ENCODE measurements at places on chromosomes 3 and 15.

DNA sequence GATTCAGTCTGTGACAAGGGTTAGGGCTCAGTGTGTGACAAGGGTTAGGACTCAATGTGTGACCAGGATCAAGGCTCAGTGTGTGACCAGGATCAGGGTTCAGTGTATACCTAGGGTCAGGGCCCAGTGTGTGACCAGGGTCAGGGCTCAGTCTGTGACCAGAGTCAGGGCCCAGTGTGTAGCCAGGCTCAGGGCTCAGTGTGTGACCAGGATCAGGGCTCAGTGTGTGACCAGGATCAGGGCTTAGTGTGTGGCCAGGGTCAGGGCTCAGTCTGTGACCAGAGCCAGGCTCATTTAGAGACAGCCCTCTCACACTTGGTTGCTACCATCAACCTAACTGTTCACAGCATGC is 24.2 kb downstream of the LOXL1 start:
- no peak for DNase-seq

DNA sequence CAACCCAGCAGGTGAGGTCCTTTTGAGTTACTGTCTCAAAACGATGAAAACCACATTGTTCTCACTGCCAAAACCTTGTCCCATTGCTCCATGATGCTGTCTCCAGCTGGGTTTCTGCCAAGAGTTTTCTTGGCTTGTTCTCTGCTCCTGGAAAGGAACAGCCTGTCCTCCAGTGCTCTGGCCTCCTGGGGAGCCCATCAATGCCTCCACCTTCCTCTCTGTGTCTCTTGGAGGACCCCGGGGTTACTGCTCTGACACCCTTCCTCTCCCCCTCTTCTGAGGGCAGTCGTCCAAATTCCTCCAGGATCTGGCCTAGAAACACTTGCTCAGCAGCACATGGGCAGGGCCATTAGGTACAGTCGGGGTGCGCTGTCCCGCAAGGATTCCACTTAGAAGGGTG is 63.9 kb upstream of the RGMA start:
- DNase-seq = no peak

DNA sequence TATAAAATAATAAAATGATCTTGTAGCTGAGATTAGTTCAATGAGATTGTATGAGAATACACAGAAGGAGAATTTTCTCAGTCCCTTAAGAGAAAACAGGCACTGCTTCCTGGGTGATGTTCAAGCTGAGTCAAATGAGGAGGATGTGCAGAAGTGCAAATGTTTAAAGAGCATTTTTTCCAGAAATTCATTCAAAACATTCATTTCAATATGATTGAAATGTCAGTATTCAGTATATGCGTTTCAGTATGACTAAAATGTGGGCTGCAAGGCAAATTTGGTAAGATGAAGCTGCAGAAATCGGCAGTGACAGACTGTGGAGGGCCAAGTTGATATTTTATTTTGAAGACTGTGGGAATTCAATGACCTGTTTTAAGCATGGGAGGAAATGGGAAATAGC is 19.3 kb upstream of the PYDC2 start:
- no peak for DNase-seq

GRCh38 chr15:68430471-68431036 is 1.4 kb downstream of the ITGA11 start:
- DNase-seq = no peak

DNA sequence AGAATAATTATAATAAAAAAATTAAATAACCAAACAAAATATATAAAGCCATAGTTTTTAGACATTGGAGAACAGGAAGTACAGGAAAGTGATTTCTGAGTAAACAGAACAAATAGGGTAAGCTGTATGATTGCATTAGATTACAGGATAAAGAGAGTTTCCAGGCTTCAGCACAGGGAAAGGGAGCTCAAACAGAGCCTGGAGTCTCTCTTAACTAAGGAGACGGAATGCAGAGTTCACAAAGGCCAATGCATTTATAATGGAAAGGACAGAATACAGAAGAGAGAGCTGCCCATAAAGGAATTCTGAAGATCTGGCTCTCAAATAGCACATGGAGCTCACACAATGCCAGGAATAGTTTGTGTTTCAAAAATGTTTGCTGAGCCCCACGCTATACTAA is 42.0 kb upstream of the OTOL1 start:
- no peak for DNase-seq

DNA sequence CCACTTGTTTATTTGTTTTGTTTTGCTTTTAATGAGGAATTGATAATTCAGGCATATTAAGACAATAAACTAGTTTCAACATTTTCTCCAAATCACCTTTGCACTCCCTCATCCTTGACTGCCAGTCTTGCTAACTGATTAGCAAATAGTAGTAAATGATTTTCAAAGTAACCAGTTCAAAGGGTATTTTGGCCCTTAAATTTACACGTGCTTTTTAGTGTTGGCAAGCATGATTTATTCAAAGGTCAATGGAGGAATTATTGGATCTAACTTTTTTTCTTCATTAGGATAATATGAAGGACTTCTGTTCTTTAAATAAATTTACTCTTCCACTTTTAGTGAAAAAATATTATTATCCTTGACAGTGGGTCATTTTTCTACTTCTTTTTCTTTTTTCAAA is 53.8 kb downstream of the BCHE start:
- no peak for DNase-seq

DNA sequence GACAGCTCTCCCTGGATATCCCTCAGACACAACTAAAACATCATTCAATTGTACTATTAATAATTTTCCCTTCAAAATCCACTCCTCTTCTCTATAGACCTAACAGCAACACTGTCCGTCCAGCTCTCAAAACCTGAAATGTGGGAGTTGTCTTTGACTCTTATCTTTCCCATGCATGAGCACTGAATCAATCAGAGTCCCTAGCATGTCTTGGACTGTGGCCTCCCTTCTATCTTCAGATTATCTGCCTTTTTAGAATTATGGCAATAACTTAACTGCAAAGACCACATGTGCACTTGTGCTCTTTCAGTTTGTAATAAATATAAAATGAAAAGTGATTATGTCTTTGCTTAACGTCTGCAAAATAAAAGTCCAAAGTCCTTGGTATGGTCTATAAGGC is 107.0 kb downstream of the UBE3A start:
- DNase-seq = no peak

- DNase-seq = no peak
These were observed 185.8 kb upstream of the PRICKLE2 start for GRCh38 chr3:64411101-64411500.

DNA sequence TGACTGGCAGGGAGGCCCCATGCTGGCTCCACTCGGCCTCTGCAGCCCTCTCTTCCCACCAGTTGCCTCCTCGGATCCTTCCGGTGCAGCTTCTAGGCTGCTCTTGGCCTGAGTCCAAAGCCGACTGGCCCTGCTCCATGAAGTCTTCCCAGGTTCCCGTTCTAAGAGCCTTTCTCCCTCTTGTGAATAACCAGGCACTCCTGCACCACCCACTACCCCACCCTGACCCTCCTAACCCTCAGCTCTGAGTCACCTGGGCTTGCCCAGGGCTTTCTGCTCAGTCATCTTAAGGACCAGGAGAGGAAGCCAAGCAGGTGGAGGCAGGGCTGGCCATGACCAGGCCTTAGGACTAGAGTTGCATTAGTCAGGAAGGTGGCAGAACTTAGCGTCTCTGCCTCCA is 28.1 kb upstream of the CNBP start:
- DNase-seq = peak; percentile 58

GRCh38 chr15:63502843-63503738 is 1.3 kb upstream of the USP3 start:
- no peak for DNase-seq

GRCh38 chr15:65083262-65083701 is 6.7 kb downstream of the KBTBD13 start:
- DNase-seq = no peak

- peak; percentile 11 for DNase-seq
These were observed 3.5 kb downstream of the SPINT1 start for GRCh38 chr15:40847223-40847961.

GRCh38 chr3:194327218-194328052 is 23.7 kb downstream of the CPN2 start:
- DNase-seq = no peak

- no peak for DNase-seq
These were observed 38.9 kb downstream of the RYK start for GRCh38 chr3:134211797-134212196.

DNA sequence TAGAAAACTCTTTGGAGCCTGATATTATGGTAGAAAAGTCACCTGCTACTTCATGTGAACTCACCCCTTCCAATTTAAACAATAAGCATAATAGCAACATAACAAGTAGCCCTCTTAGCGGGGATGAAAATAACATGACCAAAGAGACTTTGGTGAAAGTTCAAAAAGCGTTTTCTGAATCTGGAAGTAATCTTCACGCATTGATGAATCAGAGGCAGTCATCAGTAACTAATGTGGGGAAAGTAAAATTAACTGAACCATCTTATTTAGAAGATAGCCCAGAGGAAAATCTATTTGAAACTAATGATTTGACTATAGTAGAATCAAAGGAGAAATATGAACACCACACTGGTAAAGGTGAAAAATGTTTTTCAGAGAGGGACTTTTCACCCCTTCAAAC is 5.1 kb upstream of the SCG5 start:
- DNase-seq = no peak

DNA sequence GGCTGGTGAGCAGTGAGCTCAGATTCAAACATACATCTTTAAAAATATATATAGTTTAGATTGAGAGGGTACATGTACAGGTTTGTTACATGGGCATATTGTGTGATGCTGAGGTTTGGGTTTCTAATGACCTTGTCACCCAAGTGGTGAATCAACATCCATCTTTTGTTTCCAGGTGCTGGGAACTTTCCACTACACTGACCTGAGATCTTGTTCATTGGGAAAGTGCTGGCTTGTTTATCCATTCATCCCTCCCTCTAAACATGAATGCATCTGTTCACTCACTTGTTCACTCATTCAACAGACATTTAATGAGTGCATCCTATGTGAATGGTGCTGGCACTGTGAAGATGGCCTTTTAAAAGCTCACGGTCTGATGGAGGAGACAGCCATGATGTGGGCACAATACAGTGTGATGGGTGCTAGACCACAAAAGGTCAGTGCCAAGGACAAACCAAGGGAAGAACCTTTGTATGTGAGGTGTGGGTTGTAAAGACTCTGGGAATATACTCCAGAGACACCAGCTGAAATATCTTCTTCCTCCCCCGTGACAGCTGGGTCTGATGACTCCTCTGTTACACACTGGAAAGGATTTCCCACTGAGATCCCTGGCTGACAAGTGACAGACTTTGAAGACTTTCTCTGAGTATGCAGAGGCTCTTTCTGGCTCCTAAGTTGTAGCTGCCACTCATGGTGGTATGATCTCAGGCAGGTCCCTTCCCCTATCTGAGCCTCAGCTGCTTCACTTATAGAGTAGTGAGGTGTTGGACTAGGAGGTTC is 16.2 kb upstream of the ITGA11 start:
- DNase-seq = no peak

DNA sequence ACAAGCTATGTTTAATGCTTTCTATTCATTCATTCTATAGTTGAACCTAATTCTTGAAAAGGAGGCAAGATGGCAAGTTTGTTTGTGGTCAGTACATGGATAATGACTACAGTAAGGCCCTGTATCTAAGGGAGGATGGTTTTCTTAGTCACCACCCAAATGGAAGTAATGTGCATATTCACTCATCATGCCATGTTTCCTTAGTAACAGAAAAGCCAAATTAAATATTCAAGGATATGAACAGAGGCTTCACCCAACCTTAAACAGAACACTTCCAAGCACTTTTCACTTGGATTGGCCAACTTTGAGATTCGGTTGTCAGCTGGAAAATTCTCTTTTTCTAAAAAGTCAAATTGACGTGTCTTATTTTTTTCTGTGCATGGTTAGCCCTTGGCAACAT is 805.3 kb upstream of the LMCD1 start:
- no peak for DNase-seq

- no peak for DNase-seq
These were observed 875.9 kb upstream of the NR2F2 start for GRCh38 chr15:95454403-95455262.

- no peak for DNase-seq
These were observed 54.2 kb downstream of the IL1RAP start for GRCh38 chr3:190568036-190568435.

DNA sequence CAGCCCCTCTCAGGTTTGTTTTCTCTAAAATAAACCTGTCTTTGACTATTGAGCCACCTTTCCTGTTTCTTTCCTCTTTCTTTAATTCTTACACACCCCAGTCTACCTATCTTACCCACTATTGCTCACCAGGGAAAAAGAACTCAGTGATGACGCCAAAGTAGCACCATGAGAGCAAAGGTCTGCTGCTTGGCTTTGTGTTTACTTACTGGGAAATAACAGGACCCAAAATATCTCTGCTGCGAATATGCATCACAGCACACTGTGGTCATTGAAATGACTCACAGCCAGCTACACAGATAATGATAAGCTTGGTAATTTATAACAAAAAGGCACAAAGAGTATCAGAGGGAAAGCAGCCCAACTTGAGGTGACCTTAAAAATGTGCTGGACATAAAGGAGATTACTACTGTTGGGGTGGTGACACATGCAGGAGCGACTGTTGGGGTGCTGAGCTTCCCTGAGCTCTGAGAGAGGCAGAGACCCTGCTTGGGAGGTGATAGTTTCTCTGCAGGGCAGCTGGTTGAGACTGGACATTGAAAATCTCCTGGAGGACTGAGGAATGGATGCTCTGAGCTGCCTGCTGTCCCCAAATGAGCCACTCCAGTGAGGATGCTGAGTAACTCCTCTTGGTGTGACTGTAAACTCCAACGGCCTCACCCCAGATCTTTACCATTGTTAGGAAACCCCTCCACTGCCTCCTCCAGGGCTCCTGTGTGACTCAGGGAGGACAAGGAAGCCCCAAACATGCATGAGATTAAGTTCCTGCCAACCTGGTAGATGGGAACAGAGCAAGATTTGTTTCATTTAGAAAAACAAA is 14.5 kb downstream of the EFCAB12 start:
- DNase-seq = no peak

GRCh38 chr3:162354356-162354755 is 857.7 kb downstream of the OTOL1 start:
- no peak for DNase-seq

DNA sequence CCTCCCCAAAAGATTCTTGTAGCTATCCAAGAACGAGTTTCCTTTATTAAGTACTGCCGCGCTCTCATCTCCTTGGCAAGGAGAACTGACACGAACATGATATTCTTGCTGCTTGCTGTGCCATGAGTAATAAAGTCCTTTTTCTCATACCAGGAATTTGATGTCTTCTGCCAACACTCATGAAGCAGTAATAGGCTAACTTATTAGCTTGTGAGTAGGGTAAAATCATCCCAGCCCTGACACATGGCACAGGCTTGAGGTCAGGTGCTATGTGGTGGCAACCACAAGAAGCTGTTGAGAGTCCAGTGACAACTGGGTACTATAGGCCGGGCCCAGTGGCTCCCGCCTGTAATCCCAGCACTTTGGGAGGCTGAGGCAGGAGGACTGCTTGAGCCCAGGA is 22.7 kb upstream of the UBXN7 start:
- no peak for DNase-seq

GRCh38 chr15:62782071-62782841 is 260.3 kb upstream of the TPM1 start:
- peak; percentile 22 for DNase-seq

DNA sequence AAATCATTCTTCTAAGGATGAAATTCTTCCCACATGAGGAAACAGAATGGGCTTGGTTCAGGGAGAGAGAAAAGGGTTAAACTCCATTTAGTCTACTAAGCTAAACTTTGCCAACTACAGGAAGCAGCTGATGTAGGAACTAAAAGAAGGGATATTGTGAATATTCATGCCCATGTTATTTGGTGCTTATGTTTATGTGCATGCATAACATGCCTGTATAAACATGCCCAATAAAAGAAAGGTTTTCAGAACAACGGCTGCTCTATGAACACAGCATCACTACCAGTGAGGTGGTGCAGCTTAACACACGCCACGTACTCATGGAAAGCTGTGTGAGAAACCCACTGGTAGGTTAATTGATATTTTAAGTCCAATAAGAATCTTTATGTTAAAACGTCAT is 59.4 kb upstream of the VGLL4 start:
- no peak for DNase-seq
